ENCODE measurements at places on chromosomes 6 and 20.

DNA sequence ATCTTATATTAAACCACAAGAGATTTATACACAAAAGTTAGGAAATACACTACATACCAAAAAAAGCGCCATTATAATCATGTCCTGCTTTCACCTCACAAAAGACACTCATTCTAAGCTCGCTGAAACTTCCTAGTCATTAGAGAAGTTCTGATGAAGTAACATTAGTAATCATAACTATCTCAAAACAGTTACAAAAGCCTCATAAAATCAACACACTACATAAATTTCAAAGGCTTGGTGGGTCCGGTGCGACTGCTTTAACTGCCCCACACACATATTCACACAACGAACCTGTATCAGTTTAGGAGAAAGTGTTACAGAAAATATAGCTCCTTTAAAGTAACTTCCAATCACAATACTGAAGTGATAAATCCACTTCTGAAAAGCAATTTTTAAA is 1.9 kb downstream of the PHIP start:
- peak; percentile 44 for DNase-seq

DNA sequence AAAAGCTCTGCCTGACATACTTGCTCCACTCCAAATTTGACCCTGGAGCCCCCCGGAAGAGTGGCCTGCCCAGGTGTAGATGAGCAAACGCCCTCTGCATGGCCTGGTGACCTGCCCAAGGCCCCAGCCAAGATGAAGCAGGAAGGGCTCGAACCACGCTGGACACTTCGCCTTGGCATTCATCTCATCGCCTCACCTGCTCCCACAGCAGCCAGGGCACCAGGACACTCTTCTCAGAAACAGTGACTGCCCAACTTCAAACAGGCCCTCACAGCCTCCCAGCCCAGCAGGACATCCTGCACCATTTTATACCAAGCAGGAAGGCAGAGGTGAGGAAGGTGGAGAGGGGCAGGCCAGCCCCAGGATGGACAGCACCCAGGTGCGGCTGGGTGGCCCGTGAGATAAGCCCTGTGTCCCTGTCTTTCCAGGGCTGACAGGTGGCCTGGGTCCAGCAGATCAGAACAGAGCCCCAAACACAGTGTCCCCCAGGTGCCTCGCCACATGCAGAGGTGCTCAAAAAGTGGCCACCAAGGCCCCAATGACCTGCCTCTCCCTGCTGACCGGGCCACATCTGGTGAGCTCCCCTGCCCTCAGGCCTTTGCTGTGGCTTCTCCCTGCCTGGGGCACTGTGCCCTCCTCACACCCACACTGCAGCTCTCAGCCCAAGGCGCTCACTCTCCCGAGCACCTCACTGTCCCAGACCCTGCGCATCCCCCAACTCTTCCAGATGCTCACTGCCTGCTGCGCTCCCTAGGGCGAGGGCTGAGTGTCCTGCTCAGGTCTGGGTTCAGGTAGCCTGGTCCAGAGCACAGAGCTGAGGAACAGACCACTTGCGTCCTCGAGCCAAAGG is 7.2 kb downstream of the ACSS1 start:
- no peak for DNase-seq

- no peak for DNase-seq
Measured at GRCh38 chr6:35054743-35055130, 86.4 kb downstream of the TCP11 start.

GRCh38 chr20:22805996-22806395 is 221.6 kb upstream of the FOXA2 start:
- DNase-seq = no peak

- DNase-seq = no peak
Measured at GRCh38 chr20:36521526-36521925, 19.8 kb upstream of the MYL9 start.

GRCh38 chr20:2446845-2447244 is 23.7 kb downstream of the SNRPB start:
- DNase-seq = no peak

- DNase-seq = no peak
Measured at GRCh38 chr20:63917811-63918210, 22.9 kb downstream of the DNAJC5 start.

GRCh38 chr6:100886076-100886475 is 4.9 kb upstream of the ASCC3 start:
- DNase-seq = no peak

DNA sequence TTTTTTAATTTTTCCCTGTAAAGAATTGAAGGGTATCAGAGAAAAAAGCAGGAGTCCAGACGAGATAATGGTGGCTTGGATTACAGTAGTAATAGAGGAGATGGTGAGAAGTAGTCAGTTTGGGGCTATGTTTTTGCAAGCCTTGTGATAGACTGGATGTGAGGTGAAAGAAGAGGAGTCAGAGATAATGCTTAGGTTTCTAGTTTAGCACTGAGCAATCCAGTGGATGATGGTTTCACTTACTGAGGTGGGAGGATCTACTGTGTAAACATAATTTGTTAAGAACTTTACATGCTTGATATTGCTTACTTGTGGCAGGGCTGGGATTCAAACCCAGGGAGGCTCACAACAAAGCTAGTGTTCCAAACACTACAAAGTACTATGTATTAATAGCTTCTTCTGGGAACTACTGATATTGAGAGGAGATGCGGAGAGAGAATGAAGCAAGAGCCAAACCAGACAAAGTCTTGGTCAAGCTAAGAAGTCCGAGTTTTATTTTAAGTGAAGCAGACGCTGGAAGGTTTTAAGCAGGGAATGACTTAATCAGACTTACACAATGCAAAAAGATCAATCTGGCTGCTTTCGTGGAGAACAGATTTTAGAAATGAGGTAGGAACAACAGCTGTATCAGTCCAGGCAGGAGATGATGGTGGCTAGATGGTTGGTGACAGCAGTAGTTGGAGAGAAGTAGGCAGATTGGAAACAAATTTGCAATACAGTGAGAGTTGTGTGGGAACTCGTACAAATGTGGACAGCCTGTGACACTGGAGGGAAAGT is 58.0 kb downstream of the ZFAND3 start:
- DNase-seq = no peak

DNA sequence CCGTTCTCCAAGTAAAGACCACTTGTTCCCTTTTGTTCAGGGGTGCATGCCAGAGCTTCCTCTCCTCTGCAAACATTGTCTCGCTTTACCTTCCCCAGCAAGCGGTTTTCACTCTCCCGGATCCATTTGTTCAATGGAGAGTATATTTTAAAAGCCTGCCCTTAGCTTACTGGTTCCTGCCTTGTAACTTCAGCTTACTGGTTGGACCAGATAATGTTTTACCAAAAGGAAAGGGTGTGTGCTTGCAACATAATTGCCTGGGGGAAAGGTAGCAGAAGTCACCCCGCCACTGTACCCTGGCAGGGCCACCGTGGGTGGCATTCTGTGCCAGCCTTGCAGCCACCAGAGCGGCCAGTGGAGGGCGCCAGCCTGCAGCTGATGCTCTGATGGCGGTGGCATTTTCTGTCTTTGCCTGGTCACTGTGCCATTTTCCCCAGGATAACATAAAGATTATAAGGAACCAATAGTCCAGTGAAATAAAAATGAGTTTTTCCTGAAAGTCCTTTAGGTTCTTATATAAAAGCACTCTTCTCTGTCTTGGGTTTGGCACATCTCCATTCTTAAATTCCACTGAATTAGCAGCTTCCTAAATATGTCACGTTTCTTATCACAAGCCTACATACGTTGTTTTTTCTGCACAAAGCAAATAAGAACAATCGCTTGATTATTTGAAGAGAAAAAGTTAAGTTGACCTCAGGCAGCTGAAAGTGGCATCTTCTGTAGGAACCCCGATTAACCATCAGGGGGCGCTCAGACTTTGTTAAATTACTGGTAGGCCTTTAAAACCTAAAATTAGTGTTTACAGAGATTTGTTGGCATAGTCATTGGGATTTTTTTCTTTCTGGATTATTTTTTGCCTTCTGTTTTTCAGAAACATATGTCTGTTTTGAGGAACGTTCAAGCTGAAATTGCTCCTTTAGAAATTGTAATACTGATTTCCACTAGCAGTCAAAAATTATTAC is 67.4 kb upstream of the XRN2 start:
- peak; percentile 68 for DNase-seq

GRCh38 chr6:1724616-1725015 is 114.9 kb downstream of the FOXC1 start:
- no peak for DNase-seq

- DNase-seq = no peak
Measured at GRCh38 chr20:63585616-63586565, 11.9 kb upstream of the HELZ2 start.

- DNase-seq = no peak
Measured at GRCh38 chr6:125962900-125963497, 6.4 kb downstream of the HINT3 start.

GRCh38 chr6:26251354-26252076 is 113.5 kb upstream of the BTN3A2 start:
- DNase-seq = peak; percentile 95

DNA sequence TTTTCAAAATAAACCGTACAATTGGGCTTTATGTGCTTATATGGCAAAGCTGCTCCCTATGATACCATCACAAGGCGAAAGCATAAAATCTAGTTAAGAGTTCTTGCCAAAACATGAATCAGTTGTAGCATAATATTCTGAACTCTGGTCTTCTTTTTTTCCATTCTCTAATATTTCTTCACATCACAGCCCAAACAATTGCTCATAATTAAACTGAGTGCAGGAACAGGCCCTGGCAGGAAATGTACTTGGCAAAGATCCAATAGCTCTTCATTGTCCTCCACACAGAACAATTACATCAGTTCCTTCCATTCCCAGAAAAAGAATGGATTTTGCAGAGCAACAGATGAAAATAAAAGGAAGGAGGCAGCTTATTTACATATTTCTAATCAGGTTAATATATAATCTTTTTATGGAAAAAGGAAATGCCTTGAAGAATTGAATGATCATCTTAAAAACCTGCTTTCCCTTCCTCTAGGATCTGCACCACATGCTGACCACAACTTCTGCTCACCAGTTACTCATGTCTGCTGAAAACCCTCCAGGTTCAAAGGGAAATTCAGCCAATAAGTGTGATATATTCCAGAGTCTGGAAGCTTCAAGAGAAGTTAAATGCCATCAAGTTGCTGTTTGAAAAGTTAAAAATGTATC is 123.3 kb upstream of the COL21A1 start:
- no peak for DNase-seq

GRCh38 chr20:20782231-20782630 is 69.8 kb upstream of the RALGAPA2 start:
- no peak for DNase-seq

- DNase-seq = no peak
Measured at GRCh38 chr6:80197474-80197873, 91.0 kb downstream of the BCKDHB start.

- DNase-seq = peak; percentile 25
Measured at GRCh38 chr6:44100088-44100550, 27.1 kb downstream of the MRPL14 start.

GRCh38 chr6:8268606-8269005 is 166.3 kb upstream of the EEF1E1 start:
- DNase-seq = no peak

DNA sequence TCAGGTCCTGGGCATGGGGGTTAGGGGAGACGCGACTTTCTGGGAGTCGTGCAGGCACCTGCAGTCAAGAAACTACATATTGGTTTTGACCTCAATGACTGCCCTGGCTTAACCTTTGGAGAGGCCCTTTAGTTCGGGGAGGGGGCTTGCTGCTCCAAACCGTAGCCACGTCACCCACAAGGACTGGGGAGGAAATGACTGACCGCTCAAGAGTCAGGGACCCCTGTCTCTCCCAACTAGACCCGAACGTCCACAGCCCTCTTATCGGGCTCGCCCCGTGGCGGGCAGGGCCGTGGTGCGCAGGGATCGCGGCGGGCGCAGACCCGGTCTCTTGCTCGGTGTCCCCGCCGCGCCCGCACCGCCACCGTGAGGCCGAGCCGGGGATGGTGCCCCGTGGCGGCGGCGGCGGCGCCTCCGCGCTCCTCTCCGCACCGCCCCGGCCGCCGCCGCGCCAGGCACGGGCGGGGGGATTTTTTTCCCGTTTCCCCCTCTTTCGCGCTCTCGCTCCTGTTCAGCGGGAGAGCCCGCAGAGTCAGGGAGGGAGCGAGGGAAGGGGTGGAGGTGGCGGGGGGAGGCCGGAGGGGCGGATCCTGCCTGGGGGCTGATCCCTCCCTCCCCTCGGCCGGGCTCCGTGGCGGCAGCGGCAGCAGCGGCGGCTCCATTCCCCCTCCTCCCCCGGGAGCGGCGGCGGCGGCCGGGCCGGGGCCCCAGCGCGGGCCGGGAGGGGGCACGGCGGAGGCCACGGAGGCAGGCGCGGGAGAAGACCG is at the start of gene BRPF3:
Gene BRPF3, plus strand, starts transcription at position 632 of the 767 bp plus-strand sequence. CDS start 3,579 bp downstream, outside the sequence.
- DNase-seq = peak; percentile 63

DNA sequence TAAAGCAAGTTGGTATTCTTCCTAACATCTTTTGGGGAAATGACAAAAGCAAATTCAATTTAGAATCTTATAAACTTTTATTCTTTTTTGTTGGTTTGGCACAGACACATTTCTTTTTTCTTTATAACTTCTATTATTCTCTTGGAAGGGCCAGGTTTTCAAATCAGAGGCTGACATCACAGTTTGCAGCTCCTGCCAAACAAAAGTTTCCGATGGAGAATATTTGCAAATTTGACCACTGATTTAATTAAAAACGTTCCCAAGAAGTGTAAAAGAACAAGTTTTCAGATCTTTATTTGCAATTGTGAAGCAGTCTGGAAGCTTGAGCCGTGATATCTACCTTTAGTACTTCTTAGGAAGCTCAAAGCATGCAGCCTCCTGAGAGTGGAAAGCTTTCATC is 53.8 kb upstream of the CD83 start:
- DNase-seq = no peak

DNA sequence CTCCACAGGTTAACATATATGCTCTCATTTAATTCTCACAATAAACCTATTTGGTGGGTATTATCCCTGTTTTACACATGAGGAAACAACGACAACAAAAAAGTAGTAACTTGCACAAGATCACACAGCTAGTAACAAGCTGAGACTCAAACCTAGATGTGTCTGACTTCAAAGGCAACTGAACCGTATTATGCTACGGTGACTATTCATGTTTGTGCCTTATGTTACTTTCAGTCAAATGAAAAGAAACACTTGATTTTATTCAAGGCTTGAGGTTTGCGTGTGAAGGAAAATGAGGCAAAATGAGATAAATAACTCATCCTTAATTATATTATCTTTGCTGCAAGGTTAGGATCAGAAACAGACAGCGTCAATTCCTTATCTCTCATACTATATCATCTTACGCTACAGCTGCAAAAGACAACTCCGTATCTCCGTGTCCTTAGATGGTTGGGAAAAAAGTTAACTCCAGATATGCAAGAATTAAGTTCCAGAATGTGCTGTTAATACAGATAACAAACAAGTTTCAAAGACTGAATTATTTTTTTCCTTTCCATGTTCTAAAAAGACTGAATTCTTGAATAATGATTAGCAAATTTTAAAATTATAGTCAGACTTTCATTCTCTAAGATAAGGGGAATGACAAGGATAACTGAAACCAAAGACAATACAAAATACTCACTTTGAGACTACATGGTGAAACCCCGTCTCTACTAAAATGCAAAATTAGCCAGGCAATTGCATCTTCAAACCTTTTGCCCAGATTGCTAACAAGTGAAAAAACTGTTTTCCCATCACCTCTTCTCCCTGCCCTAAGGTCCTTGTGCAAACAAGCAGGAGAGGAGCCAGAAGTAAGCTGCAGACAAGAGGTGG is 27.8 kb downstream of the STAU1 start:
- DNase-seq = peak; percentile 53

All from activated CD4-positive, alpha-beta T cell treated with anti-CD3 and anti-CD28 coated beads, Interleukin-2, amount 50 U/mL, for 16 hours (primary cell).